ENCODE measurements at places on chromosomes 16 and 17.

DNA sequence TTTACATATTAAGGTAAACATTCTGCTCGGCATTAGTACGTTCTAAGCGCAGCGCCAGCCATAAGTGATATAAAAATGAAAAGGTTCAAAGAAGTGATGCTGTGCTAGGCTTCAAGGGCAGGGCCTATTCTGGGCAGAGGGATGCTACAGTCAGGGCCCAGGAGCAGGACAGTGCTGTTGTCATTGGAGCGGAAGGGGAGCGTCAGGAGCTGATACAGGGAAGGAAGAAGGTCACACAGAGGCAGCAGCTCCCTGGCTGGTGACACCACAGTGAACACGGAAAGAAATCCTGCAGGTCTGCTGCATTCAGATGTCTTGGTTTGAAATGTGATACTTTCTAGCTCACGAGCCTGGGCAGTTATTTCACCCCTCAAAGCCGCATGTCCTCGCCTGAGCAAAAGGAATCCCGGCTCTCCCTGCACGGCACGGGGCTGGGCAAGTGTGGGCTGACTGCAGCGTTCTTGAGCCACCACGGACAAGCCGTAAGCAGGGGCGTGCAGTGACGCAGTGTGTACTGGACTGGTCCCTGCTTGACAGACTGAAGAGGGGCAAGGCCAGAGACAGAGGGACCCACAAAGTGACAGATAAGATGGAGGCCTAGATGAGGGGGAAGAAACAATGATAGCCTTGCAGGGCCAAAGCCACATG lies 41.1 kb downstream of the ZCCHC14 start:
- DNase-seq, result no peak

- peak; percentile 64 for DNase-seq
These were observed 10.5 kb downstream of the DOK4 start for GRCh38 chr16:57475711-57476339.

GRCh38 chr17:65947831-65948230 lies 244.1 kb downstream of the CEP112 start:
- no peak for DNase-seq

DNA sequence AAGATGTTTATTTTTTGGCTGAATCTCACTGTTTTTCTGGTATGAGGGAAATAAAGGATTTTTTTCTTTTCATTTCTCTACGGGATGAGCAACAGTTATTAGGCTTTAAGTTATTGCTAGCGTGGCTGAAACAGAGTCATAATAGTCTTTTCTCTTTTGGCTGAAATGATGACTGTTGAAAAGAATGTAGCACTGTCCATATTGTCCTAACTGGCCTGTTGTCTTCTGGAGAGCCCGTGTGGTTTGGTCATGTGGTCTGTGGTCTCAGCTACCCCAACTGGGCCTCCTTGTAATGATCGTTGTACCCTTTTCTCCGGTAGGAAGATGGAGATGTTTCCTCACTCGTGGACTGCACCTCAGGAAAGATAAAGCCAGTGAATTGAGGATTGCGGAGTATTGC lies 36.6 kb downstream of the EPN2 start:
- no peak for DNase-seq

DNA sequence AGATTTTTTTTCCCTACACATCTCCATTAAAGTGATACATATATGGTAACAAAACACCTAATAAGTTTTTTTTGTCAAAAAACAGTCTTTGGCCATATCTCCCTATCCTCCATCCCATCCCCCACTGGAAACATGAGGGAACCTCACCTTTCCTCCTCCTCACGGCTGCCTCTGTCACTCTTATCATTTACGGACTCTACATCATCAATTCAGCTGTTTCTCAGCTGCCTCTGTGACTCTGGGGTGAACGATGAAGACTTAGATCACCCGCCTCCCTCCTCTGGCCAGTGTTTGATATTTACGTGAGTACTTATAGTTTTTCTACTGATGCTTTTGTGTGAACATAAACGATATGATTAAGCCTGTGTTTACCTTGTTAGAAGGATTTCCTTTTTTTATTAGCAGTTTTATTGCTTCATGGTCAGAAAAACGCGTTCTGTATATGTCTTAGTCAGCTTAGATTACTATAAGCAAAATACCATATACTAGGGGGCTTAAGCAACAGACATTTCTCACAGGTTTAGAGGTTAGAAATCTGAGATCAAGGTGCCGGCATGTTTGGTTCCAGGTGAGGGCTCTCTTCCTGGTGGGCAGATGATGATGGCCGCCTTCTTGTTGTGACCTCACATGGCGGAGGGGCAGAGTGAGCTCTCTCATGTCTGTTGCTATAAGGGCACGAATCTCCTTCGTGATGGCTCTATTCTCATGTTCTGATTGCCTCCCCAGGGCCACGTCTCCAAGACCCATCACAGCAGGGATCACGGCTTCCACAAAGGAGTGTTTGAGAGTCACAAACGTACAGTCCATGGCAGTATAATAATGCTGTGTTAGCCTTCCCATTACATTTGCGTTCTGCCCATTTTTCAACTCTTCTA lies 32.1 kb downstream of the DNAH17 start:
- DNase-seq, result no peak

- DNase-seq, result no peak
These were observed 25.9 kb upstream of the SPNS3 start for GRCh38 chr17:4407851-4408250.

DNA sequence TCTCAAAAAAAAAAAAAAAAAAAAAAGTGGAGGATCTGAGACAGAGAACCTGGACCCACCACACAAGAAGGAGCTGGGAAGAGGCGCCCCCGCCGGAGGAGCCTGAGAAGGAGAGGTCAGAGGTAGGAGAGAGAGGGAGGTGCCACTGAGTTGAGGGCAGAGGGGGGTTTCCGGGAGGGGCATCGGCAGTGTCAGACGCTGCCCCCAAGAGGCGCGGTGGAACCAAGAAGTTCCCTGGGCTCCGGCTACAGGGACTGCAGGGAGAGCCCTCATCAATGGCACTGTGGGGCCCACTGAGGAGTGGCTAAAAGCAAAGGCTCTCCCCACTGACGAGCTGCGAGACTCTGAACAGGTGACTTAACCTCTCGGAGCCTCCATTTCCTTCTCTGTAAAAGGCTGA lies 4.2 kb downstream of the CCDC42 start:
- peak; percentile 17 for DNase-seq

- no peak for DNase-seq
These were observed 33.7 kb downstream of the GINS3 start for GRCh38 chr16:58425756-58426494.

GRCh38 chr17:15999974-16000827 lies 577 bp downstream of the TTC19 start:
- DNase-seq, result peak; percentile 44

DNA sequence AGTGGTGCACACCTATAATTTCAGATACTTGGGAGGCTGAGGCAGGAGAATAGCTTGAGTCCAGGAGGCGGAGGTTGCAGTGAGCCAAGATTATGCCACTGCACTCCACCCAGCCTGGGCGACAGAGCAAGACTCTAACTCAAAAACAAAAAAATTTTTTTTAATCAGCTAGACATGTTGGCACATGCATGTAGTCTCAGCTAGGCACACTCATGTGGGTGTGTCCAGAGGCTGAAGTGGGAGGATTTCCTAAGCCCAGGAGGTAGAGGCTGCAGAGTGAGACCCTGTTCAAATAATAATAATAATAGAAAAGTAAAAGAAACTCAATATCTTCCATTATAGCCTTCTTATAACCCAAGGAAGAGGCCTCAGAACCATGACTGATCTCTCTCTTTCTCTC lies 11.5 kb upstream of the ARHGAP17 start:
- DNase-seq, result no peak

- DNase-seq, result no peak
These were observed 31.3 kb downstream of the SPOP start for GRCh38 chr17:49646391-49647255.

- no peak for DNase-seq
These were observed 28.7 kb downstream of the WIPI1 start for GRCh38 chr17:68428498-68429172.

DNA sequence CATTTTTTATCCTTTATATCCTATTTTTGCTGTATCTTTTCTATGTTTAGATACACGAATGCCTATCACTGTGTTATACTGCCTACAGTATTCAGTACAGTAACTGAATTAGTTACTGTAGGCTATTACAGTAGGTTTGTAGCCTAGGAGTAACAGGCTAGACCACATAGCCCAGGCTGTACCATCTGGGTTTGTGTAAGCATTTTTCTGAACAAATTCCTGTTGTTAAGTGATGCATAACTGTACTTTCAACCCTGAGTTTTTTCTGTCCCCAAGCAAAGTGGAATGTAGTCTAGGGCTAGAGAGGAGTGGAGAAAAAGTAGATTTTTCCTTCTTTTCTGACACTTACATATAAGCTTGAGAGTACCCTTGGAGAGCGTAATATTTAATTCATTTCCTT lies 282.1 kb downstream of the HS3ST3B1 start:
- no peak for DNase-seq
